ENCODE measurements at places on chromosomes 3 and 15. TPM values are rescaled to one million over a fixed set of nuclear protein-coding genes. Genes with fewer than 3 reads are reported as not detected.

DNA sequence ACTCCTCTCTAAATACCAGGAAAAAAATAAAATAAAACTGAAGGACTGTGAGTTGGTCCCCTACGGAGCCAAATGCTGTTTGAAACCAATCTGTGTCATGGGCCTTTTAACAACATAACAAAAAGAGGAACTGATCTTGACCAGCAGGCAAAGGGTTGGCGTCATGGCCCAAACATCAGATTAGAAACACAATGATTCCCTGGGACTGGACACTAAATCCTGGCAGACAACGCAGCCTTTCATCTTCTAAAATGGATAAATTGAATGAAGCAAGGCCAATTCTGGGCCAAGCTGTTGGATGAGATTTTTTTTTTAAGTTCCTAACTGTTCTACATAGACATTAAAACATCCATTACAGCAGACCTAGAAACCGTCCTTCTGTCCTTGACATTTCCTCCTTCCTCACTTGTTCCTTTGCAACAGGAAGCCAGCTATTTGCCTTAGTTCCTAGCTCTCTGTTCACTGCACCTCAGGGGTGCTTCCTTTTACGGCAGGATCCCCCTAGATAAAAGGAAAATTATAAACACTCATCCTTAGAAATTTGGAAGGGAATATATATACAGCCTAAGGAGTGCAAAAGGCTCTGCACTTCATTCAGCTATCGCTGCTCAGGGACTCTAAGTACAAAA lies 21.6 kb upstream of the TAFA4 start:
- DNase-seq: no peak

GRCh38 chr3:117822416-117822815 lies 1112.8 kb downstream of the TUSC7 start:
- no peak for DNase-seq

DNA sequence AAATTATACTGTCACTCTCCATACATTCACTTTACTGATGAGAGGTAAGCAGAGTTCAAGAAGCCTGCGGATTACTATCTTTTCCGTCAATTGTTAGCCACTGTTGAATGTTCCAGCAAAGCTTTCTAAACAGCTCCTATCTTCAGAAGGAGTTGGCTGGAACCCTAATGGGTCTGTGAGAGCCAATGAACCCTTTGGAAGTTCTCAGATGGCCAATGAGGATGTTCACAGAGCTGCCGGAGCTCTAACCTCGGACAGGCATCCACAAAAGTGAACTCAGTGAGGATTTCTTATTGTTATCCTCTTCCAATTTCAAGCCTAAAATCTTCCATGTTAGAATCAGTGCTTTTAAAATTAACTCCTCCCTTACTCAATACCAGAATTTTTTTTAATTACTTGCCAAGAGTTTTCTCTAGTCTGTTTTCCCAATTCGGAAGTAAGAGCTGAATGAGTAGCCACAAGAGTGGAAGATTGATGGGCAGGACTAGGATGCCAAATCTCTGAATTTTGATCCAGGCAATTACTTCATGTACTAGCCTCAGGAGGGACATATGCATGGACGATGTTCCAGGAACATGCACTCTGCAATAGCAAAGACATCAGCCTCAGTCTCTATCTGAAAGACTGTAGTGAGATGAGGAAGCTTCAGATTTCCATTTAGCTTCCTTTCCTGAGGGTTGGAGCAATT lies 78.1 kb downstream of the AGBL1 start:
- no peak for DNase-seq

DNA sequence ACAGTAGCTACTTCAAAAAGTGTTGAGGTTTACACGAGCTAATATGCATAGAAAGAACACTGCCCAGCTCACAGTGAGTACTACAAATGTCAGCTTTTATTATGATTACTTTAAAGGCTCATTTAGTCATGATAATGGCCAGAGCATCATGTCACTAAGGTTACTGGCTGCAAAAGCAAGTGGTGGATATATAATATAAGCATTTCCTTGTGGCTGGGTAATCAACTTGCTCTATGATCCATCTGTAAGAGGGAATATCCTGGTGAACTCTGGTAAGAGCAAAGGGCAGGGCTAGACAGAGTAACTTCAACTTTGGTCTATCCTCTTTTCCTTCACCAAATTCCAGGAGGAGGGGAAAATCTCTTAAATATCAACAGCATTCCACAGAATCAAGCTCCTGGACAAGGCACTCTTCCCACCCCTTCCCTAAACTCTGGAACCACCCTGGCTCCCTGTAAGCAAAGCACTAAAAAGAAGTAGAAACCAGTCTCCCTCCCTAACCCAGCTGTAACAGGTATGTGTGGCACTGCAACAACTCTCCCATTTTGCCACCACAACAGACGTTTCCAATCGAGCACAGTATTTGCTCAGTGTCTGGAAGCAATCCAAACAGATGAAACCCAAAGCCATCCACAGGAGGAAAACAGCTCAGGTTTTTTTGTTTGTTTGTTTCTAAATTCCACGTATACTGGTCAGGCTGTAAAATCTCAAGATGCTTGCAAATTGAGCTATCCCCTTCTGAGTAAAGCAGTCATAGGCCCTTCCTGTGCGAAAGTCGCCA lies 13.4 kb downstream of the B4GALT4 start:
- DNase-seq: no peak

DNA sequence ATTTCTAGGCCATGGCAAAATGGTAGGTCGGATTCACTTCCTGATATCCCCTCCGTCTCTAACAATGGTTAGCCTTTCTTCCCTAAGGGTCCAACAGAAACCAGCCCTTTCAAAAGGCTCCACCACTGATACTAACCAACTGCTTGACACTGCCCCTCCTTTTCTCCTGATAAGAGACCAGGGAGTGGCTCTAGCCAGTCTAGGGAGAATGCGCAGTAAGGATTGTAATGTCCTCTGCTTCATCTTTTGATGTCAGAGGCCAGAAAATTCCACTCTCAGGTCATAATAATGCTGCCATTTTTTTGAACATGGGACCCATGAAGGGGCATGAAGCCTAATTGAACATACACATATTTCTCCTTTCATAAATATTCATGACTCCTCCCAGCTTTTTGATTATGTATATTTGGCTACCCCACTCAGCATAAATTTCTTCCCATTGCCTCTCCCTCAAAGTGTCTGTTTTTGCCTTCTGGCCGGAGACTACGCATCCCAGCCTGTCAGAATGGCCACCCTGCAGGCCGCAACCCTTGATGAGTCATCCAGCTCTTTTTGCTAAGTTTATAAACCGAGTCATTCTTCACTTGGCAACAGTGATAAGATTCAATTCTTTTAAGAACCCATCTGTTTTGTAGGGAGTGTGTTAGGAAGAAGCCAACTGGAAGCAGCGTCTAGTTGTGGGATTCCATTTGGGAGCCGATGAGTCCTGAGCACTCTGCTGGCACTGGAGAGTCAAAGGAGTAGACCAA lies 189.0 kb upstream of the MCTP2 start:
- no peak for DNase-seq

DNA sequence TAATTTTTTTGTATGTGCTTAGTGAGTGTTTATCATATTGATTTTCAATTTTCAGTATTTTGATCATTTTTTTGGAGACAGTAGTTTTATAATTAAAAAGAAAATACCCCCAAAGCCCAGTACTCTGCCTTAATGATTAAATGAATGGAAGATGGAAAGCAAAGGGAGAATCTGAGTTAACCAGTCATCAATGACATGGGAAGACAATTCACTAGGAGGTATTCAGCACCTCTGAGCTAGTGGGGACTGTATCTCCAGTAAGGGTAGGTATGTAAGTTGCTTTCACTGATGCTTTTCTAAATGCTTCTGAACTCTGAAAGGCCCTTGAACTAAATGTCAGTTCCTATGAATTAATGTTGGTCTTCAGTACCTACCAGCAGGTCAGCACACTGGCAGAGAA lies 590.4 kb upstream of the DPPA4 start:
- no peak for DNase-seq

GRCh38 chr3:194306771-194307640 lies 44.1 kb downstream of the CPN2 start:
- DNase-seq: no peak

DNA sequence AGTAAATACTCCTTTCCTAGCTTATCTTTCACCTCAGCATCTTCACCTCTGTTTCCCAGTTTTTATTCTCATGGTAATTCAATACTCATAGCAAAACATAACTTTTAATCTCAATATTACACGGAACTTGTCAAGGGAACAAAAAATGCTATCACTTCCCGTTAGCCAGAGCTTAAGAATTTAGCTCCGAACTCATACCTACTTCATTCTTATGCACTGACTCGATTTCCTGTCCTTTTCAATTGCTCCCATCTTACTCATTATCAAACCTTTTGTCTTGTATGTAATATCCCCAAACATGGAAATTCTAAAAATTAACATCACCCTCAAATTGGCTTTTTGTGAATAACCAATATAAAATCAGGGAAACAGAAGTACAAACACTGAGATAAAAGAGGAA lies 28.2 kb downstream of the MYEF2 start:
- no peak for DNase-seq

GRCh38 chr3:100260081-100260684 lies 609 bp upstream of the TBC1D23 start:
- no peak for DNase-seq

DNA sequence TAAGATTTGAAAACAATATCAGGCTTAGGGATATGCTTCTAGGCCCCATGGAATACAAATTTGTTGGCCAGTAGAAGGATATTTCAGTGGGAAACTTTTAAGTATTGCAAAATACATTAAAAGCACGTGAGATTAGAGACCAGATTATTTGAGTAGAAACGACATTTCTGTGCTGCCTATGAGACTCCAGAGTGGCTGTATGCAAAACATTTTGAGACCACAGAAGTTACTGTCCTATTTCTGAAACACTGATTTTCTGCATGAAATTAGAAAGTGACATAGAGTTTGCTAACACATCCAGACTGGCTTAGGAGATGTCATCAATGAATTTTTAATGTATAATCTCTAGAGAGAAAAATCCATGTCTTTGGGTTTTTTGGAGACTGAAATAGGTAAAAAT lies 99.8 kb downstream of the KCNH8 start:
- no peak for DNase-seq

GRCh38 chr3:14256561-14257342 lies 78.1 kb downstream of the LSM3 start:
- no peak for DNase-seq

- DNase-seq: peak; percentile 54
Observed at GRCh38 chr3:13249664-13250390, 170.3 kb downstream of the NUP210 start.

- peak; percentile 84 for DNase-seq
Observed at GRCh38 chr15:25170113-25170731, 215.4 kb downstream of the SNRPN start.

- DNase-seq: no peak
Observed at GRCh38 chr3:143840636-143841035, 7.6 kb downstream of the SLC9A9 start.

DNA sequence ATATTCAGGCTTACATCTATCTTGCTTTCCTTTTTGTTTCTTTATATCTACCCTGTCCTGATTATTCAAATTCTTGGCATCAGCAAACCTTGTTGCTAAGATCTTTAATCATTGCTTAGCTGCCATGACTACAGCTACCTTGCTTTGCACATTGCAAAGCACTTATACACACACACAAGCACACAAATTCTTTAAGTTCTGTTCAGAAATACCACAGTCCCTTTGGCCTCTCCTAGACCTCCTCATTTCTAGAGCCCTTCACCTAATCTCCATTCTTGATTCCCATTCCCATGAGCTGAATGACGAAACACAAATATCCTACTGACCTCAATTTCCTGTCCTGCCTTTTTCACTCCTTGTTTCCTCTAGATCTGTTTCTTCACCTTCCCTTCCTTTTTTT lies 409.6 kb downstream of the UNC13C start:
- DNase-seq: no peak

DNA sequence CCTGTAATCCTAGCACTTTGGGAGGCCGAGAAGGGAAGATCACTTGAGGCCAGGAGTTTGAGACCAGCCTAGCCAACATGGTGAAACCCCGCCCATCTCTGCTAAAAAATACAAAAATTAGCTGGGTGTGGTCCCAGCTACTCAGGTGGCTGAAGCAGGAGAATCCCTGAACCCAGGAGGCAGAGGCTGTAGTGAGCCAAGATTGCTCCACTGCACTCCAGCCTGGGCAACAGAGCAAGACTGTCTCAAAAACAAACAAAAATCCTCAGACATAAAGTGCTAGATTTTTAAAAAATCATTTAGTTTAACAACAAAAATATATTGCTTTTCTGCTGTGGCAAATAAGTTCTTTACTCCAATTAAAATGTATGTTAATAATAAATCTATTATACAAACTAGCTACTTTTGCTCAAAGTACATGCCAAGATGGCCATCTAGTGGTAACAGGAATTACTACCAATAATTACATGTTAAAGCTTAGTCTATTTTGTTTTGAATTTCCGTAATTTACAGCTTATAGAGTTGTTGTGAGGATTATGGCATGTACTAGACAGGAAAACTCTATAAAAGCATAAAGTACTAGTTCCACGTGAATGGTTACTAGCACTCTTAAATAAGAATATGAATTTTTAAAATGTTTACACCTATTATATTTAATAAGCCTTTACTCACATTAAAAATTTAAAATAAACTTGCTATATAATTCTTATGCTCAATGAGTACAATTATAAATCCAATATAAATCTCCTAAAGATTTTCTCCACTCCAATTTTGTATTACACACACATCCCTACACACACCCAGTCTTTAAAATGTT lies 39.0 kb downstream of the GABPB1 start:
- no peak for DNase-seq

GRCh38 chr3:48414376-48415250 lies 15.3 kb downstream of the PLXNB1 start:
- peak; percentile 77 for DNase-seq

GRCh38 chr15:71231758-71232157 lies 116.5 kb downstream of the THSD4 start:
- DNase-seq: no peak

DNA sequence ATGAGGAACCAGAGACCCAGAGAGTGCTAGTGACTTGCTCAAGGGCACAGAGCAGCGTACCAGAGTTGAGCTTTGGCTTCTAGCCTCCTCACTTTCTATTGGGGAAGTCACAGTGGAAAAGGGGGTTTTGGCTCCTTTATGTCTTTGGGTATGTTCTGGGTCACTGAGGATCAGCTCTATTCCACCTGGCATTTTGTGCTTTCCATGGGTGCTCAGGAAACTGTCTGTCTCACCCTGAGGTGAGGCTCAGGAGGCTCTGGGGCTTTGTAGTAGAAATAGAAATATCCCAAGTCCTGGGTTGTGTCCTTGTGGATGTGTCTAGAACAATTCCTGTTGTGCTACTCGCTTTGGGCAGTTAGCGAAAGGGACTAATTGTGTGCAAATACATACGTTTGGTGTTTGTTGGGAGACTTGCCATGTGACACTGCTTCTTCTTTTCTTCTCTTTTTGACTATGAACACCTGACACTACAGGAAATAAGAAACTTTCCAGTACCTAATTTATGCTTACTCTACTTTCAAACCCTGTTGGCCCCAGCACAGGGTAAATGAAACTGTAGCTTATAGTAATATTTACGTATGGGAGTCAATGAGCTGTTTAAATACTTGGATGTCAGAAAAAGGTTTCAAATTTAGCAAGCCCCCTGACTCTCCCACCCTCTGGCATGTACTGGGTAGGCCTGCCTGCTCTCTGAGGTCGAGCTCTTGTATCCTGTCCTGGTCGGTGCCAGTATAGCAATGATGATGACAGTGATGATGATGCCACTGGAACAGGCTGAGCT lies 35.6 kb downstream of the SMAD3 start:
- DNase-seq: no peak

The HYAL1 gene
- total RNA-seq: 0.65 TPM

The LCTL gene
- total RNA-seq: 0.31 TPM

The STAC gene
- total RNA-seq: not detected

The LINGO1 gene
- 12.2 TPM for total RNA-seq

The PLSCR5 gene
- total RNA-seq: not detected

The SLC12A8 gene
- 7.7 TPM for total RNA-seq

The ITIH1 gene
- total RNA-seq: not detected

The PRR20G gene
- total RNA-seq: not detected

All from chondrocyte (in vitro differentiated cells).